ENCODE measurements at places on chromosomes 7 and 10.

DNA sequence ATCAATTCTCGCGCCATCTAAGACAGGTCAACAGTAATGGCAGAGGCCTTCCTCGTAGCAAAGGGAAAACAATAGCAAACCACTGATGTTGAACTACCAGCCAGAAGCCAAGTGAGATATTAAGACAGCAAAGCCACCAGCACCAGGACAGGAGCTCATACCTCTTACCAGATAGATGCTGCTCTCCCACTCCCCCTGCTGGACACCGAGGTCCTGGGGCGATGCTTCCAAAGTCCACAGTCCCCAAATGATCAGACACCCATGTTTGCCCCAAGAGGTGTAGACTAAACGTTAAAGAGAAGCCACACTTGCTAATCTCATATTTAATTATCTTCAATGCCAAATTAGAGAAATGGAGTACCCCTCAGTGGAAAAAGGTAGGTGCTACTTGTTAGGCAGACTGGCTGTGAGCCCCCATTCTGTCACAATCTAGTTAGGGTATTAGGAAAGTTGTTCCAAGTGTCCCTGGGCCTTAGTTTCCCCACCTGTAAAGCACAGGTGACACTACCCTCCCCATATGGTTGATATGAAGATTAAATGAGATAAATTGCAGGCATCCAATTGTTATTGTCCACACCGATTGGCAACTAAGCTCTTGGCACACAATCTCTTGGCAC is 39.9 kb downstream of the TOMM7 start:
- DNase-seq = no peak

DNA sequence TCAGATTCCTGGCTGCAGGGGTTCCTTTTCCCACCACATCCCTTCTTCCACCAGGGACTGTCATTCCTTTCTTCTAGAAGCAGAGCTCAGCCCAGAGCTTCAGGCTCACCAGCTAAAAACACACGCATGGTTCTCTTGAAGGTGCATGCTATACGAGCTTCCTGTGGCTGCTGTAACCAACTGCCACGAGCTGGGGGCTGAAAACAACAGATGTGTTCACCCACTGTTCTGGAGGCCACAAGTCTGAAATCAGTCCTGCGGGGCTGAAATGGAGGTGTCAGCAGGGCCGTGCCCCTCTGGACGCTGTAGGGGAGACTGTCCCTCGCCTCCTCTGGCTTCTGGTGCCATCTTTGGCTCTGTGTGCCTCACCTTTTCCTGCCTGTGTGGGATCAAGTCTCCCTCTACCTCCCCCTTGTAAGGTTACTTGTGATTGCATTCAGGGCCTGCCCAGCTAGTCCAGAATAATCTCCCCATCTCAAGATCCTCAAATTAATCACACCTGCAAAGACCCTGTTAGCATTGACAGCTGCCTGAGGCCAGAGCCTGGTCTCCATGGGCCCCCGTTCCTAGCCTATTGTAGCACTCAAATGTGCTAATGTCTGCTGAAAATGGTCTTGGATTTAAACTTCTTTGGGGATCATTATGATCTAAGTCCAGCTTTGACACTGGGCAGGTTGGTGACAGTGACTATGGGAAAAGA is 13.7 kb downstream of the RAB19 start:
- DNase-seq = no peak

DNA sequence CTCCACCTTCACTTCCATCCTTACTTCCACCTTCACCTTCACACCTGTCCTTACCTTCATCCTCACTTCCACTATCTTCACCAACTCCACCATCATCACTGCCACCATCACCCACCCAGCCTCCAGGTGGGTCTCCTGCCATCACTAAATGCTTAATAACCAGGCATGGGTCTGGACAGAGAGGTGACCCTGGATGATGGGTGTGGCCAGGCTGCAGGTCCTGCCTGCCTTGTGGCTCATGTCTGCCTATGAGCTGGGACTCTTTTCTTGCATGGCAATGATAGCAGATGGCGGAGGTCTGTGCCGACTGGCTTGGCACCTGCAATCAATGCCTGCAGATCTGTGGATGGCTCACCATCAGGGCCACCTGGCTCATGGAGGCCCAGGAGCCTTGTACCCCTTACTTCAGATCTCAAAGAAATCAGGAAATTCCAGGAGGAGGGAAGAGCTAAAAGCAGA is 60.1 kb upstream of the ELN start:
- DNase-seq = no peak

DNA sequence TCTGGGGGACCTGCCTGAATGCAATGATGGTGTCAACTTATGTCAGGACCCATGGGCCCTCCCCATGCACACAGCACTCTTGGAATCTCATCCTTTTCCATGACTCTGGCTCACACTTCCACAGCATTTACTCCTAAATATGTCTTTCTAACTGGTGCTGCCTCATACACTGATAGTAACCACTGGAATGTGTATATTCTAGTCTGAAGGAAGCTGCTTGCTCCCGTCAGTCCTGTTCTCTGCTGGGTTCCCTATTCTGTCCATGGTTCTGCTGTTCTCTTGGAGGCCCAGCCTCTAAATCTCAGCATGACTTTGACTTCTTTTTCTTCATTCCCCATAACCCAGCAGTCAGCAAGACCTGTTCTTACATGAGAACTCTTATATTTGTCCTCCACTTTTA is 1055.1 kb downstream of the KCNMA1 start:
- DNase-seq = no peak

DNA sequence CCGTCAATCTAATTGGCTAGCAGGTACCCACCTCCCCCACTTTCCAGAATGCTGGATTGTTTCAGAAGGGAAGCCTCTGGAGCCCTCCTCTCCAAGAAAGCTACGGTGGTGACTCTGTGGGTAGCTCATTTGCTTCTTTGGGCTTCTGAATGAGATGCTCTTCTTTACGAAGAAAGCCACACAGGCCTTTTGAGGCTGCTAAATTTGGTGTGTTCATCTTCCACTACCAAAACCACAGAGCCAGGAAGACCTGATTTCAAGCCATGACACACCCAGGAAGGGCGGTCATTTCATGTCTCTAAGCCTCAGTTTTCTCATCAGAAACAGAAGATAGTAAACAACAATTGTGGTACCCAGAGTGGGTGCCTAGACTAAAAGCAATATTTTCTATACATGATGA is 901.2 kb downstream of the KCNMA1 start:
- DNase-seq = no peak

DNA sequence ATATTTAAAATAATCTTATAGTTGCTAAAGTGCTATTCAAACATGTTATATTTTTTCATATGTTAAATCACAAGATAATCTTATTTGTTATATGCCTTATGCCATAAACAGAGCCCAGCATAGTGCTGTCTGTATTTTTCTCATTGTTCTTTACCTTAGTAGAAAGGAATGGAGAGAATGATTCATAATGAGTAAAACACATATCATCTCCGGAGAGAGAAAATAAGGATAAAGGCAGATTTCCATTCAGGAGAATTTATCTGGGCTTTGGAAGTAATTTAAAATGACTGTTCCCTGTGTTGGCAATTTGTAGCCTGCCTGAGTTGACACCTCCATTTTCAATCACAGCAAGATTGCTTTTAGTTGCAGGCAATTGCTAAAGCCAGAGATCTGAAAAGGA is 30.2 kb downstream of the CHN2 start:
- DNase-seq = no peak

- DNase-seq = no peak
These were observed 71.7 kb downstream of the CREB5 start for GRCh38 chr7:28483908-28484605.

DNA sequence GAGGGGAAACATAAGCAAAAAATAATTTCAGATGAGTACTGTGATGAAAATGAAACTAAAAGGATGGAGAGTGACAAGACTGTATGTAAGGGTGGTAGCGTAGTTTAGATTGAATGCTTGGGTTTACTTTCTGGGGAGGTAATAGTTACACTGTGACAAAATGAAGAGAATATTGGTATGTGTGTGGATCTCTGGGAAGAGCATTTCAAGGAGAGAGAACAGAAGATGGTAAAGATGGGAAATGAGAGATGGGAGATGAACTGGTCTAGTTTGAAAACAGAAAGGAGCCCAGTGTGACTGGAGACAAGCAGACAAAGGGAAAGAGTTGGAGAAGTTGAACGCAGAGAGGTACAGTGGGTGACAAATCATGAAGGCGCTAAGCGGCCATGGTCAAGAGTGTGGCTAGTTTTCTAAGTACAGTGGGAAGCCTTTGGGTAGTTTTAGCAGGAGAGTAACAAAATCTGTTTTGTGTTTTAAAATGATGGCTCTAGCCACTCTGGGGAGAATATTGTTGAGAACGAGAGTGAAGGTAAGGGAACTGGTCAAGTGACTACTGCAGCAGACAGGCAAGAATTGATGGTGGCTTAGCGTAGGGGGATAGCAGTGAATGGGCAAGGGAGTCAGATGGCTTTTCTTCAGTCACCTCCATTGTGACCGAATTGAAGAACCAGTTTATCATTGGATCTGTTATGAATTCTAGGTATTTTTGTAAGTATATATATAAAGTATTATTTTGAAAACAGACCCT is 22.6 kb downstream of the PALS2 start:
- DNase-seq = no peak

- DNase-seq = no peak
These were observed 20.7 kb upstream of the GRID1 start for GRCh38 chr10:86387178-86387794.

DNA sequence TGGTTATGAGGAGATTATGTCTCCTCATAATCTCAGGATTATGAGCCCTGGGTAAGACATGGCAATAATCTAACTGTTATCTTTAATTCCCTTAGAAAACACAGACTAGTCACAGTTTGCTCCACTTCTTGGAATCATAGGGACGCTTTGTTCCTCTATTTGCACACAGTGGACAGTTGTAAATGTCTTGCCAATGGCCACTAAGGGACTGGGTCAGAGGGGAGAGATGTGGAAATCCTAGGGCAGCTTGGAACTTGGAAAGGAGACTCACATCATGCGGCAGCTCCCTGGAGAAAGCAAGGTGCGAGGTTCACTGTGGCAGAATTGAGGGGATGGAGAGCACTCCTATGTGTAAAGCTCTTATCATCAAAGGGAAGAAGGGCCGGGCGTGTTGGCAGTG is 266.1 kb downstream of the PRPF18 start:
- DNase-seq = no peak

DNA sequence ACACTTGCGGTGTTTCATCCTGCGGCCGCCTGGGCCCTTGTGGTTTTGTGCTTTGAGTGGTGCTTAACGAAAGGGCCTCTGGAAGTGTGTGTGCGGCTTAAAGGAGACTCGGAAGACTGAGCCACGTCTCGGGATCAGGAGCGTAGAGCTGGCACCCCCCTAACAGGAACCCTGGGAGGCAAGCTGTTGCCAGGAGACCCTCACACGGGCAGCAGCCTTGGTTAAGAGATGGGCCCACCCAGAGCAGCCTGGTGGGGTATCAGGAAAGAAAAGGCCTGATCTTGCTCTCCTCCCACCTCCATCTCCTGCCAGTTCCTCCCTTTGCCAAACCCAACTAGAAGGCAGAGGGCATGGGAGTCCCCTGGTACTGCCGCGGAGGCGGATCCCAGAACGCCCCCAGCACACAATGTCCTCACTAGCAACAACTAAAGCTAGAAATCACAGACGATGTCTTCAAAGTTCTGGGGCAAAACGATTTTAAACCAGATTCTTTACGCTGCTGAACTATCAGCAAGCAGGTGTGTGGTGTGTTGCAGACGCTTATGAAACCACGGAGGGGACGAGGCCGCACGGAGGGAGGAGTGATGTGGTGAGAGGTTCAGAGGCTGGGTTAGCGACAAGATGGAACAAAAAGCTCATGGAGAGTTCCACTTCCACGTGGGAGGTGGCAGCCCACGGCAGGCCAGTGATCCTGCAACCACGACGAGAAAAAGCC is 67.0 kb upstream of the INPP5A start:
- no peak for DNase-seq

DNA sequence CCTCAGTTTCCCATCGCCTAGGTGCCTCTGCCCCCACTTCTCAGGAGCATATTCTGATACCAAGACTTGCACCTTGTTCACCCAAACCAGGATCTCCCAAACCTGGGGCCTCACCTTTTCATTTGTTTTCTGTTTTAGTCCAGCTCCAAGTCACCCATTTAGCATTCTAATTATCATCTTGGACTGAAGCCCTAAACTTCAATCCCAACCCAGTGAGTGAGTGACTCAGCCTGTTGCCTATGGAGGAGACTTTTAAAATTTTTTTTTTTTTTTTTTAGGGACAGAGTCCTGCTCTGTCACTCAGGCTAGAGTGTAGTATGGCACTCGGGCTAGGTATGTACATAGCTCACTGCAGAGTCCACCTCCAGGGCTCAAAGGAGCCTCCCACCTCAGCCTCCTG is 378.9 kb upstream of the AUTS2 start:
- DNase-seq = no peak

- no peak for DNase-seq
These were observed 145.6 kb downstream of the PFKFB3 start for GRCh38 chr10:6348096-6348874.

DNA sequence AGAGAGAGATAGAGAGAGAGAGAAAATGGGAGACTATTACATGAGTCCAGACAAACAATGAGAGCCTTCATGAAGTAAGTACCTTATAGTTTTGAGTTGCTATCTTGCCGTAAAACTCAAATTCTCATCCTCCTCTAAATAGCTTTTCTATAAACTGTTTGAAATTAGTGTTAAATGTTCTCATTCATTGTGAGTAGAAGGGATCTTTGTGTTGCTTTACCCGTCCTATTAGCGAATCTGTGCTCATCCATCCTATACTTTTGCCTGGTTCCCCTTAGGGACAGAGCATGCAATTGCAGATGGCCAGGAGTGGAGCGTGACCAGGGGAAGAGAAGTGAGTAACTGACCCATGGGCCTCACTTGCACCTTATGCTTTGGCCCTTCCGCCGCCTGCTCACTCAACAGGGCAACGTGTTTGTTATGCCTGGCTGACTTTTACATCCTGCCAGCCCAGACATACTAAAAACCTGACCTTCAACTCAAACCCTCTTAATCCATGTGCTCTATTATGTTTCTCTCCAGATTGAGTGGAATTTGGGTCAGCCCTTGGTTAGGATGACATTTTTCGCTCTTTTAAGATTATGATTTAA is 244.2 kb upstream of the YAE1 start:
- DNase-seq = no peak

DNA sequence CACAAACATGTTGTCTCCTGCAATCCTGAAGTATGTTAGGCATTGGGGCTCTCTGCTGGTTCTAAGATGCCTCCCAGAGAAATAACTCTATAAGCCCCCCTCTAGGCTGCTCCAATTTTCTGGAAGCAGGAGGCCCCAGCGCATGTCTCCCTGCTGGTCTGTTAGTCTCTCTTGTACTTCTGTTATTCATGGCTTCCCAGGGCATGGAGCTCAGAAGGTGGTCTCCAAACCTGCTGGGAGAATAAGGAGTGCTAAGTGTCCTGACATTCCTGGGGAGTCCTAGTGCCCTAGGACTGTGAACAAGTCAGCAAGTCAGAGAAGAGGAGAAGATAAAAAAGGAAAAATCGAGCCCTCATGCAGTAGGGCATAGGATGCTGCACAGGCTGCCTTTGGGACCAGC is 70.5 kb upstream of the EFCAB10 start:
- no peak for DNase-seq

GRCh38 chr7:155680864-155681263 is 36.4 kb downstream of the RBM33 start:
- no peak for DNase-seq

DNA sequence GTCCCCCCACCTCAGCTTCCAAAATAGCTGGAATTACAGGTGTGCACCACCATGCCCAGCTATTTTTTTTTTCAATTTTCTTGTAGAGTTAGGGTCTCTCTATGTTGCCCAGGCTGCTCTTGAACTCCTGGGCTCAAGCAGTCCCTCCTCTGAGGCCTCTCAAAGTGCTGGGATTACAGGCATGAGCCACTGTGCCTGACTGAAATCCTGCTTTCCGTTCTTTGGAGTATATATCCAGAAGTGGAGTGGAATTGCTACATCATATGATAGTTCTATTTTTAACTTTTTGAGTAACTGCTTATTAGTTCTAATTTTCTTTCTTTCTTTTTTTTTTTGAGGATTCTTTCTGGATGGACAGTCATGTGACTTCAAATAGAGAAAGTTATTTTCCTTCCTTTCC is 62.9 kb upstream of the ZMIZ2 start:
- DNase-seq = no peak

All from non-pigmented ciliary epithelial cell (primary cell).